ENCODE measurements at places on chromosomes 3 and 15. TPM values are rescaled to one million over a fixed set of nuclear protein-coding genes. Genes with fewer than 3 reads are reported as not detected.

EPHB1 gene
- 1.3 TPM for total RNA-seq

- DNase-seq, result no peak
Observed at GRCh38 chr3:4426261-4426781, 40.7 kb downstream of the SUMF1 start.

DNA sequence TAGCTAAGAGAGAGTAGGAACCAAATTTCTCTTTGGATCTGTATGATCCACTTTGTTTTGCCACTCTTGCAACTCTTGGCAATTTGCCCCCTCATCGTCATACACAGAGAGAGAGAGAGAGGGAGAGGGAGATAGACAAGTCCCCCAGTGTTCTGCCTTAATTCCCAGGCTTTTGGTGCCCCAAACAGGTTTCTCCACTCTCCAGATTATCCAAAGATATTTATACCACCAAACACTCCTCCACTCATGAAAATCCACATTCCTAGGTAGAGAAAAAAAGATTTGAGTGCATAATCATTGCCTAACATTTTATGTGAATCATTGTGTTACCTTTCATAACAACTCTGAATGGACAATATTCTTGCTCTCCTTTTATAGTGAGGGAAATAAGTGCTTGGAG, 15.3 kb downstream of the ACP3 start:
- no peak for DNase-seq

DNA sequence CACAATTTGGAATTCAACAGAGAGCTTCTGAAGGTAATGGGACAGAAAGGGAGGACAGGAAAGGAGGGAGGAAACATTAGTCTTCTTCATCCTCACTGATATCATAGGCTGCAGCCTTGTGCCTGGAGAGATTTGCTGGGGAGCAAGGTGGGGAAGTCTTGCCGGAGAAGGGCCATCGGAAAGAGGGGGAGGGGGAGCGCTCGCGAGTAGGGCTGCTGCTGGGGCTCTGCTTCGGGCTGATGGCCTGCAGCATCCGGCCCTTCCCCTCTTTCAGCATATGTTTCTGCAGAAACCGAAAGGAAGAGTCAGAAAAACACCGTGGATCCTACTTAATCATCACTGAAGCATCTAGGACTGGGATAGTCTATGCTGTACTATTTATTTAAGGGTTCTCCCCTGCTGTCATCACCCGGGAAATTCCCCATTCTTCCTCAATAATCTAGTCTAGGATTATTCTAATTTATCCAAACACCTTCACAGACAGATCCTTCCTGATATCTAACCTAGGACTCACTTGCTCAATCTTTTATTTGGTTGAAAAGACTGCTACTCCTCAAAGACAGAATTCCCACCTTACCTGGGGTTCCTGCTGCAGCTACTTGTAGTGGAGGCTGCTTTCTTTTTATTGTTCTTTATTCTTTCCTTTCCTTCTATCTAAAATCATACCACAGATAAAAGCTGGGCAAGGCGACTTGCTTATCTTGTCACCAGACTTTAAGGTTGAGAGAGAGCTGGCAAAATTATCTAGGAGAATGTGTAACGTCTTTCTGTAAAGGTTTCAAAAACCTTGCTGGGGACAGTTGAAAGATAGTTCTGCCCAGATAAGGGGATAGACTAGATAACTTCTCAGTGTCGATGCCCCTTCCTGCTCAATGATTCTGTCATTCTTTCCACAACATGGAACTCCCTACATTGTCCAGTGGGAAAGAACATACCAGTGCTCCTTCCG, 22.6 kb downstream of the SLC51A start:
- DNase-seq, result no peak

GRCh38 chr3:88131695-88132094, 18.1 kb upstream of the C3orf38 start:
- DNase-seq, result no peak

DNA sequence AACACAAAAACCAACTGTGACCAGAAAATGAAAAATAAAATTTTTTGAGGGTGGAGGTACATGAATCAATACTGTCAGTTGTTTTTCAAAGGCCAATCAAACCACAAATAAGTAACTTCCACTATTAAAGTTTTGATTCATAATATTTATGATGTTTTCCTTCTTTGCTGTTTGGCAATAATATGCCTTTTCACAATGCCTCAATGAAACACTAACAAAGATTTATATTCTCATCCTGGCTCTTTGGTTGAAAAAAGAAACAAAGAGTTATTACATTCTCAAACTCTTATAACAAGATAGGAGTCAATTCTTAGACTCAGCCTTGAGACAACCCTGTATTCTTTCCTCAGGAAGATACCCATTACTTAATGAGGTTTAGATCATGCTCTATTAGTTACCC, 63.1 kb downstream of the C3orf70 start:
- no peak for DNase-seq
